ENCODE measurements at places on chromosomes 13 and 19.
A peak's percentile ranks its signal among the peaks of the same experiment; 100 is the strongest.

DNA sequence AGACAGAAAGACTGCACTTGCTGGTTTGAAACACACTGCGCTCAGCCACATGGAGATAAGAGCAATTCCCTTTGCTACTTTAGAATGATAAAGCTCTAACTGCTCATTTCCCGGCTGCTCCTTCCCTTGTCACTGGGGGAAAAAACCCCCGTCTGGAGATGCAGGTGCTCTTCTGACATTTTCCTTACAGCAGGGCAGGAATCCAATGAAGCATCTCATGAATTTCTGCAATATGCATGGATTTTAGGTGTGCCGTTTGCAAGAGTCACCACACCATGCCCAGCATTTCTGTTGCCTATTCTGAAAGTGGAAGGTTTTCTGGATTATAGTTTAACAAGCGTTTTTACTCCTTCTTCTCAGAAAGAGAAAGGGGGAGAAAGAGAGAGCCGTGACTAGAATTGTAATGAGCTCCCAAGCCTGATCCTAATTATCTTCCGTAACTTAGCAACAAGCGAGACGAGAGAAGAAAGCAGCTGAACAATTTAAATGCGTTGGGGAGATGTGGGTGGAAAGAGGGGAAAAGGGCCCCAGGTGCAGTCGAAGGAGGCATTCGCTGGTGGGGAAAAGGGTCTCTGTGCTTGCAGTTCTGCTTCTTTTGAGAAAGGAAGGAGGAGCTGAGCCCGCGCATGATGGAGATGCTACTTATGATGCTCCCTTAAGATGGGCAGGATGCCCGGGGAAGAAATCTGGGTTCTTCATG lies 76.6 kb upstream of the SPATA13 start:
- DNase-seq: no peak

GRCh38 chr19:40762754-40763470 lies 11.9 kb downstream of the SNRPA start:
- no peak for DNase-seq

DNA sequence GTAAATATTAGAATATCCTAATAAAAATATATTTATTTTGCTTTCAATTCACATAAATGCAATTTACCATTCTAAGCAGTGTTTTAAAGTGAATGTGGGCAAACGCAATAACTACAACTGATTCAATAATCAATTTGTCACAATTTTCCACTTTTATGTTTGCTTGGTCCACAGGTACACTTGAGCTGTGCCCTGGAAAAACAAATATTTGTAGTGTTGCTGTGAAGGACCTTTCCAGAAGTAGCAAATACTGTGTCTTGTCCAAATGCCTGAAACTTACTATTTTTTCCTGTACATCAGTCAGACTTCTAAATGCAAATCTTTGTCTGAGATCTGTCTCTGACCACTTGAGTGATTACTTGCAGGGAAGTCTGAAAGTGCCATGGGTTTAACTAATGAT lies 845.8 kb upstream of the SLITRK5 start:
- no peak for DNase-seq

DNA sequence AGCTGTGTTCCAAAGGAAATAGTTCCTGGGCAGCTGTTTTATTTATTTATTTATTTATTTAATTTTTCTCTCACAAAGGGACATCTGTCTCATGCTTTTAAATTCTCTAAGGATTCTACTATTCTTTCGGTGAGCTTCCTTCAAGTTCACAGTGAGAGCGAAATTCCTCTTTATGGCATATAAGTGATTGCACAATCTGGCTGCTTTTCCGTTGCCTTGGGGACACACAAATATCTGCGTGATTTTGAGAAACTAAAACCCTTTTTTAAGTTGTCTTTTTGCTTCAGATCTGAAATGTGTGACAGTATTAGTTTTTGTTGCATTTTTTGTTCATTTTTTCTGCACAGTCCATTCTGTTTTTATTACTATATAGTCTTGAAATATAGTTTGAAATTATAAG lies 19.2 kb downstream of the ZNF486 start:
- no peak for DNase-seq

DNA sequence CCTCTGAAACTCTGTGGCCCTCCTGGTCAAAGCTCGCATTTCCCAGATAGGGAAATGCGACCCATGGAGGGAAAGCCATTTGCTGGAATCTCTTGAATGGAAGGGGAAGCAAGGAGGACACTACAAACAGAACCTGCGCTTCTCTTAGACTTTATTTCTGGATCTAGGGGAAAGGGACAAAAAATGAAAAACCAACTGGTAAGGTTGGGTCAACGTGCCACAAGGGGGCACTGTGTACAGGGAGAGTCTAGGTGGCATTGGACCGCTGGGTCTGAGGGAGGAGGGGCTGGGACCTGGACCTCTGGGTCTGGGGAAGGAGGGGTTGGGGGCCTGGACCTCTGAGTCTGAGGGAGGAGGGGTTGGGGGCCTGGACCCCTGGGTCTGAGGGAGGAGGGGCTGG lies 5.0 kb downstream of the KLK4 start:
- DNase-seq: peak; percentile 66
